ENCODE measurements at places on chromosomes 1 and 21.

DNA sequence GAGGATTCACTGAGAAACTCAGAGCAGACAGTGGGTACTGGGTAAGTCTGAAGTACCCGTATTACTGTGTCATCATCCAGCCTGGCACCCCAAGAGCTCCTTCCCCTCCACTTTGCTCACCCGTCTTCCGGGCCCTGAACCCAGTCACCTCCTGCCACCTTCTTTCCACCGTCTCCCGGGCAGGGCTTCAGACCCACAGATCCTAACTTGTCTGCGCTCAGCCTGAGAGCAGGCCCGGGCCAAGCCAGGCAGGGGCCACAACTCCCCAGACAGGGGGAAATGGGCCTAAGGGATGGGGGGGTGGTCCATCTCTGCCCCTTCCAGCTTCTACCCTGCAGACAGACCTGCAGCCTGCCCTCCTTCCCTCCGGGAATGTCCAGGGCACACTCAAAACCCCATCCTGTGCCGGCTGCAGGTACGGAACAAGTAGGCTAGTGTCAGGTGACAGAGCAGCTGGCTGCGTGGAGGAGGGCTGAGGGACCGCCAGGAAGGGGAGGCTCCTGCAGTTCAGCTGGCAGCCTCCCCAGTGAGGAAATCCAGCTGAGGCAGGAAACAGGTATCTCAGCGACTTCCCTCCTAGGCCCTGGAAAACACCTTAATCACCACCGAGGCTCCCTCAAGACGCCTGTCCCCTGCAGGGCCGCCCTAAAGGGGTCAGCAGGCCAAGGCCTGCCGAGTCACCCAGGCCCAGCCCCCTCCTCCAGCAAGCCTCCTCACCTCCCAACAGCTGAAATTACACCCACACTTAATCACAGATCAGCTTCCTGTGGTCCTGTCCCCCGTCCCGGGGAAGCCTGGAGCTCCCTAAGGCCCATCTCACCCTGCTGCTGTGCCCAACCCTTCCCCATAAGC lies 3.5 kb downstream of the HSPG2 start:
- DNase-seq: no peak

DNA sequence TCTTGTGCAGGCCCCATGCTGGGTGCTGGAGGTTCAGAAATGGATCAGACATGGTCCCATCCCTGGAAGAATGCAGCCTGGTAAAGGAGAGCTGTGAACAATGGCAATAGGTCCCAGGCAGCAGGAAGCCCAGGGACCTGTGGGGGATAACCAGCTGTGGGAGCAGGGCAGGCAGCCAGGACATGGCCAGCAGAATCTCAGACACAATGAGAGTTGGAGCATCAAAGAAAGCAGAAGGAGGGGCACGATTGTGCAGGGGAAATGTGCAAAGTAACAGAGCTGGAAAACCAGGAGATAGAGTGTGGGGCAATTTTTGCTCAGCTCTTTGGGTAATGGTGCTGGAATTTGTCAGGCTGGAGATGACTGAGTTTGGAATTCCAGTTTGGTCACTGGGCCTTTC lies 44.3 kb downstream of the C8B start:
- DNase-seq: no peak

DNA sequence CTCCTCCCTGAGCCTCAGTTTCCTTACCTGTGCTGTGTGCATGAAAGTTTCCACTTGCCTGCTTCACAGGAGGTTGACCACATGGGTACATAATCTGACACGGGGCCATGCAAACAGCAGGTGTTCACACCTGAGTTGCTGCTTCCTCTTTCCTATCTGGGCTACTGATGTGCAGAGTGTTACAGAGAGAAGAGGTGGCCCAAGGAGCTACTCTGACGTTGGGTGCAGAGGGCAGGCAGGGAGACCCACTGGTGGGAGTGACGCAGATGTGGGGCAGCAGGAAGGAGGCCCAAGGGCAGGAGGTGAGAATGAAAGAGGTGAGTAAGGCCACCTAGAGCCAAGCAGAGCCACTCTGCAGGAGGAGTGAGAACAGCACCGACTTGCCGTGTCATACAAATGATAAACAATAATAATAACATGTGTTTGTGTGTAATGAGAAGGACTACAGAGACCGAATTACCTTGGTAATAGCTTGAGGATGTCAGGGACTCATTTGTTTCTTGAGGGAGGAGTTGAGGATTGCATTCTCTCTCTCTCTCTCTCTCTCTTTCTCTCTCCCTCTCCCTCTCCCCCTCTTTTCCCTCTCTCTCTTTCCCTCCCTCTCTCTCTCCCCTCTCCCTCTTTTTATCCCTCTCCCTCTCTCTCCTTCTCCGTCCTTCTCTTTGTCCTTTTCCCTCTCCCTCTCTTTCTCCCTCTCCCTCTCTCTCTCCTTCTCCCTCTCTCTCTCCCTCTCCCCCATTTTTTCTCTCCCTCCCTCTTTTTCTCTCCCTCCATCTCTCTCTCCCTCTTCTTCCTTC lies 87.4 kb upstream of the IGSF21 start:
- no peak for DNase-seq

GRCh38 chr21:27298465-27298864 lies 331.6 kb upstream of the ADAMTS5 start:
- DNase-seq: no peak

DNA sequence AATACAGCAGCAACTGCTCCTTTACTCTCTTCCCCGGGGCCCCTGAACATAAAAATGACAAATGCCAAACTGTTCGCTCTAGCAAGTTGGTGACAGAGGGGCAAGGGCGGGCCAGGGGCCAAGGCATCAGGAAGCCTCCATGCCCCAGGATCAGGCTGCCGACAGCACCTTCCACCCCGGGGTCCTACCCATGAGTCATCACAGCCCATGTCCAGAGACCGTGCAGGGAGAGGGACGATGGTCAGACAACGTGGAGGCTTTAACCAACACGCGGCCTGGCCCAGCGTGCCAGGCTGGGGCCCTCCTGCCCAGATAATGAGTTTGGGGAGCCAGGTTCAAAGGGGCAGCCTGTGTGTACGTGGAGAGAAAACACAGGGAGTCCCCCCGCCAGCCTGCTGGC lies 90.5 kb downstream of the CASZ1 start:
- no peak for DNase-seq

GRCh38 chr1:67846538-67846937 lies 13.3 kb upstream of the GNG12 start:
- DNase-seq: no peak

GRCh38 chr1:65065524-65066418 lies 82.2 kb upstream of the AK4 start:
- no peak for DNase-seq

GRCh38 chr1:19000065-19000464 lies 43.6 kb upstream of the IFFO2 start:
- DNase-seq: no peak

- no peak for DNase-seq
These were observed 146.2 kb downstream of the ZSCAN20 start for GRCh38 chr1:33618636-33619035.

GRCh38 chr1:17976854-17977253 lies 130.7 kb upstream of the IGSF21 start:
- no peak for DNase-seq

DNA sequence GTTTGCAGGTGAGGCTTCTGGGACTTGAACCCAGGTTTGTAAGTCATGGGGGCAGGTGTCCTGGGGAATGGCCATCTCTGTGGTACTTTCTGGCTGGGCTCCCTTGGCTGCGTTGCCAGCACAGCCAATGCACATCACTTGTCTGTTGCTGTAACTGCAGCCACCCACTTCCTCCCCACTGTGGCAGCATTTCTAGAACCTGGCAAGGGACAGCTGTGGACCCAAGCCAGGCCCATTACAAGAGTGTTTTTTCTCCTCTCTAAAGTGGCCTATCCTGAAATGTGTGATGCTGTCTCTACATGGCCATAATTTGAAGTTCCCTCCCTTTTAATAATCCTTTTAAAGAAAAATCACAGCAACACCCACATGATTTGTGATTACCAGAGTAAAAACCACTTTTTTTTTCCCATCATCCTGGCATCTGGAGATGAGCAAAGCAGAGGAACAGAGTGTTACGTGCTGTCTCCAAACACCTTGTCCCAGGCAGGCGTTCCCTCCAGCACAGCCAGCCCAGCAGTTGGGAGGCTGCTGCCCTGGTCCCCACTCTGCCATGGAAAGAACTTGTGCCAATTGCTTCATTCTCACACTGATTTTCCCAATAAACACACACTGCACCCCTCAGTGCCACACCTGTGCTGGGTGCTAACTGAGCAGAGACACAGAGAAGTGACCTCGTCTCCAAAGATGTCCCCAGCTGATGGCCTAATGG lies 360.6 kb upstream of the USP24 start:
- no peak for DNase-seq

- DNase-seq: no peak
These were observed 11.1 kb upstream of the USP25 start for GRCh38 chr21:15718711-15719110.

DNA sequence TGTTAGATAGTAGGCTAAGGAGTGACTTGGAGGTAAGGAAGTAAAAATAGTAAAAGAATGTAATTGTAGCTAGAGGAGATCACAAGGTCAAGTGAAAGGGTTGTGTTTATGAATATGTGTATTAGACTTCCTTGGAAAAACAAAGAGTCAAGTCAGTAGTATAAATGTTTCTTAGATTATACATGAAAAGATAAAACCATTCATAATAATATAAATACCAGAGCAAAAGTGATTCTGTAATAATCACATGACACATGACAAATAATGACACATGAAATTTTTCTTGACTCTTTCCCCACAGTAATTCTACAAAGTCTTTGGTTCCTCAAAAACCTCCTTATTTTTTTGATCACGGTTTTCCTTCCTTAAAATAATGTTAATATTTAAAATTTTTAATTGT lies 56.4 kb downstream of the IVNS1ABP start:
- no peak for DNase-seq

DNA sequence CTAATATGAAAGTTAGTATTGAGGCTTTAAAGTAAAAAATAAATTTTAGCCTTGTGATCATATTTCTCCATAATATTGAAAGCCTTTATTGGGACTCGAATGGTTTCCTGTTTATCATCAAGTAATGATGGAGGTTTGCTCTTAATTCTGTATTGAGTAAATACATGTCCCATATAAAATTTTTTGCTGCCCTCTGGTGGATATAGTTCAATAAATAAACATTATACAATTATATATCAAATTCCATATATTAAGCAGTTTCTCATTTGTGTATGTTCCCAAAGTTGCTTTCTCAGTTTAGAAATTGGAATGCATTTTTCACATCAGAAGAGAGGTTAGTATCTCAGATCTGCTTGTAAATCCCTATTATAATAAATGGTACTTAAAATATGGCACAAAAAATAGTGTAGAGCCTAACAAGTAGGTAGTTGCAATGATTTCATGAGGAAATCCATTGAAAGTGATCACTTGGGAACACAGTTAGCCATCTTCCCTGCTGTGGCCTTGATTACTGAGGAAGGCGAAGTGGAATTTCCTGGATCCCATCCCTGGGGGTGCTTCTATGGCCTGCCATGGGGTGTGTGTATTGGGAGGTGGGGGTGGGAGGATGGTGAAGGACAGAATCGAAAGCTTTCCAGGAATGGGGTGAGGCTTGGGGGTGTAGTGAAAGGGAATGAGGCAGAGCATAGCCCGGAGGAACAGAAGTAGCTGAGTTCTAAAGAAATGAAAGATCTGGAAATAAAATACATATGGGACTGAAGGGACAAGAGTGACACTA lies 84.1 kb upstream of the C21orf91 start:
- DNase-seq: no peak

DNA sequence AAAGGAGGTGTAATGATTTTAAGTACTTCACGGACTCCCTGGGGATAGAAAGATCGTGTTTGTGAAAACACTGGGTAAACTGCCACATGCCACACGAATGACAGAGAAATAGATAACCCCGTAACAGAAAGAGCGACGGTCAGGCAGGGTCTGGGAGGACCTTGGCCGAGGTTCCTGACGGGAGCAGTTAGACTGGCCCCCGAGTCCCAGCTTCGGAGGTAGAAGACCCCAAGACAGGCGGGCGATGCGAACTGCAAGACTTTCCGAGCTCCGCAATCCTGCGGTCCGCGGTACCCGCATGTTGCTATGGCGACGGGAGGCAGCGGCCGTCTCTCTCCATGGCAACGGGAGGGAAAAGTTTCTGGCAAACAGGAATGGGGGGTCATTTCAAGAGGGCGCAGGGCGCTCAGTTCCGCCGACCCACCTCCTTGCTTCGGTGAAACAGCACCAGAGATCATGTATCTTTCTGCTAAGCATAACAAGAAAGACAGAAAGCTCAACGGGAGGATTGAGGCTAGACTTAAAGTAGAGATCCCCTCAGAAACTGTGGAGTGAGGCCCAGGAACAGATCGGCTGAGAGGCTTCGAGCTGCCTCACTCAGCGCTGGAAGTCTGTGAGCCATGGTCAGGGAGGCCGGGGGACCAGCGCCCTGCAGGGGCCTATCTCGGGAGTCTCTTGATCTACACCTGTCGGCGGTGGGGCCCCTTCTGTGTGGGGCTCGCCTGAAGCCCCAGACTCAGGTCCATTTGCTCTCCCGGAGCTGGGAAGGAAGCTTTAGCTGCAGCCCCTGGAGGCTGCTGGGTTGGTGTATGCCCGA lies 685 bp upstream of the SYT6 start:
- no peak for DNase-seq

DNA sequence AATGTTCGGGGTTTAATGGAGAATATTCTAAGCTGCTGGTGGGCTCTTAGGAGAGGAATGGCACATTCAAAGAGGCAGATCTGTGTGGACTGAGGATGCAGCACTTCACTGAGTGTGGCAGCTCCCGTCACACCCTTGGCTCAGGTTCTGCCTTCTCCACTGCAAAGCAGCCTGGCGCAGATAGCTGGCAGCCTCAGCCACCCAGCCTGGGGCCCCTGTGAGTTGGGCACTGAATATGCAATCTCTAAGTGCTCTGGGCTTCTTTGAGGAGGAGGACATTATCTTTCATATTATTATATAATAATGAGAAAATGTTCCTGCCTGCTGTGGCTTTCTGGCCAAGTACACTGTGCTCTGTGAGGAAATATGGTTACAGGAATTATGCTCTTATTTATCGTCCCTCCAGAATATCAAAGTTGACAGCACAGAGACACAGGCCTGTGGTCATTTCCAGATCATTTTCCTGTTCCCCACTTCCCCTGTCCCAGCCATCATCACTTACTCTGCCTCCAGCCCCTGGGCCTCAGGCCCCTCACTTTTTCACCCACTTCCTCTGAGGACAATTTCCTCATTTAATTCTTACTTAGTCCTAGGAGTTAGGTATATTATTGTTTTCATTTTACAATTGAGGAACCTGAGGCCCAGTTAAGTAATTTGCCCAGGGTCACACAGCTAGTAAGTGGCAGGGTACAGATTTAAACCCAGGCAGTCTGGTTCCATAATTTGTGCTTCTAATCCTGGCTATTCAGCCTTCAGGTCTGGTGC lies 53.6 kb downstream of the MAB21L3 start:
- no peak for DNase-seq

DNA sequence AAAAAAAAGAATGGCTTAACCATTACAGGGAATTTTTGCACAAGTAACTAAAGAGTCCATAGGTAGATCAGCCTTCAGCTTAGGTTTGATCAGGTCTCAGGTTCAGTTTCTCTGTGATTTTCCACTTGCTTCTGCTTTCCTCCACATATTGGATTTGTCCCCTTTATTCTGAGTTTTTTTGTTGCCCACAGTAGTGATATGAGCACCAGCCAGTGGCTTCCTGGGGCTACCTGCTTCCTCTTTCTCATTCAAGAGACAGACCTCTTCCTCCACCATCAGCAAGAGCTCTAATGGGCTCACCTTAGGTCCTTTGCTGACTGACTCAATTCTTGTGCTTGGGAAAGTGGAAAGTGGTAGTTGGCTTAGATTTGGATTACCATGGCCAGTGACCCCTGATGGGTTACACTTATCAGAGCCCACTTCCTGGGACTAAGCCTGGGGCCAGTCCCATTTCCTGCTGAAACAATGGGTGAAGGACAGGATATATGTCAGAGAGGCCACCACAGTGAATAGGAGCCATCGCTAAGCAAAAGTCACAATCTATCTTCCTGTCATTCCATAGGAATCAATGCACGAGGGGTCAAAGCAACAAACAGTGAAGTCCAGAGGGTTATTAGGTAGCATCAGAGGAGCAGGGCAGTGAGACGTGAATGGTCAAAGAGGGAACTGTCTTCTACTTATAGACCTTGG lies 12.8 kb upstream of the PLA2G2E start:
- DNase-seq: no peak

Data from activated CD4-positive, alpha-beta T cell treated with anti-CD3 and anti-CD28 coated beads for 24 hours (primary cell).